ENCODE measurements at places on chromosomes 11 and 22.

- DNase-seq: no peak
Observed at GRCh38 chr22:24992946-24993345, 40.4 kb downstream of the KIAA1671 start.

GRCh38 chr11:131079036-131079435, 162.8 kb upstream of the SNX19 start:
- no peak for DNase-seq

DNA sequence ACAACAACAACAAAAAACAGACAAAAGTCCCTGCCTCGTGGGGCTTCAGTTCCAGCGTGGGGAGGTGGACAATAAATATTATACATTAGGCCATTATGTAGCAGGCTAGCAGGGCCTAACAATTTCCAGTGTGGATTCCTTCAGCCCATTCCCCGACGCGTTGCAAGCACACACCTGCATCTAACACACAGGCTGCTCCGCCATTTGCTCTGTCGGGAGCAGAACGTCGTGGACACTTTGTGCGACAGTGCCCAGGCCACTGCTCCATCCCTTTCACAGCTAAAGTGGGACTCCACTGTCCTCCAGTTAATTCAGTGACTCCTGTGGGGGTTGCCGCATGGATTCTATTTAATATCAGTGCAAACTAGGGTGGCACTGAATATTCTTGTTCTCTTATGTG, 10.9 kb upstream of the FGF3 start:
- DNase-seq: no peak

DNA sequence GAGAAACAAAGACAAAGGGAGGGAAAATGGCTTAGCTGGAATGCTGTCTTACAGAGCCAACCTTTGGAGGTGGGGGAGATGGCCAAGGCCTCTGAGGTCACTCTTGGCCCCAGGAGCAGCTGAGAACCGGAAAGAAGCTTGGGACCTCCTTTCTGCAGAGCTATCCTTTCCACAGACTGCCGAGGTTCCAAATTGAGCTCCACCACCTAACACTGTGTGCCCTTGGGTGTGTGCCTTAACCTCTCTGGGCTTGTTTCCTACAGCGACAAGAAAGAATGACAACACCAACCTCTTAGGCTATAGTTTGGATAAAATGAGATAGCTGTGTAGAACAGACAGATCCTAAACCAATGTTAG, 23.2 kb downstream of the RTN4RL2 start:
- DNase-seq: no peak
